ENCODE measurements at places on chromosomes 7 and 10. TPM values are rescaled to one million over a fixed set of nuclear protein-coding genes. Genes with fewer than 3 reads are reported as not detected.

DNA sequence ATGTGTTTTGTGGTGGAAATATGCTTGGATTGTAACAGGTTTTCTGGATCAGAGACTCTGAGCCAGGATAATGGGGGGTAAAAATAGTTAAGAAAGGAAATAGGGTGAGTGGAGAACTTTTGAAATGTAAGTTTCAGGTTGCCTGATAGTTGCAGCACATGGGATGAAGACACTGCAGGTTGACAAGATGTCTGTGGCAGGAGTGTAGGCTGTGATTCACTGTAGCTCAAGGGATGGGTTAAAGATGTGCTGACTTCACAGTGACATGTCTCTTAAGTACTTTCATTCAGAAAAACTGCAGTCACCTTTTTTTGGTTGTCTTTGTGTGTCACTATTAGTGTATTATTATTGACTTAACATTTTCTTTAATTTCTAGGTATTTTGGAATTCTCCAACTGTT is 63.5 kb upstream of the SLC39A12 start:
- DNase-seq, result no peak

GRCh38 chr7:108568801-108569380 is 615 bp downstream of the THAP5 start:
- DNase-seq, result no peak

GRCh38 chr7:1972744-1973143 is 260.0 kb downstream of the MAD1L1 start:
- DNase-seq, result no peak

DNA sequence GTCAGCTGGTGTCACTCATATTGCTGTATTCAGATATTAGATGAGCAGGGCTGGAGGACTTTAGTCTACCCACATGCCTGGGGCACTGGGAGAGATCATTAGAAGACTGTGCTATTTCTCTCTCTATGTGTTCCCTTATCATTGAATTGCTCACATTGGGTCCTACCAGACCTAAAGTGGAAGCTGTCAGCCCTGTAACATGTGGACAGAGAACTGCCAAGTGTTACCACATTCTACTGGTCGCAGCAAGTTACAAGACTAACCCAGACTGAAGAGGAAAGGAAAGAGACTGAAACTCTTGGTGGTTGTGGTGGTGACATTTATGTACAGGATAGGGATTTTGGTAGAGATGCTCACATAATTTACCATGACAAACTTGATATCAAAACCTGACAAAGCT is 627.1 kb upstream of the FZD8 start:
- no peak for DNase-seq

GRCh38 chr7:101186844-101187428 is 6.8 kb upstream of the NAT16 start:
- no peak for DNase-seq

GRCh38 chr10:60989400-60989876 is 45.5 kb upstream of the RHOBTB1 start:
- no peak for DNase-seq

GRCh38 chr10:60870416-60870728 is 73.6 kb downstream of the RHOBTB1 start:
- no peak for DNase-seq

- peak; percentile 93 for DNase-seq
These were observed 84.0 kb downstream of the GSAP start for GRCh38 chr7:77331938-77332695.

DNA sequence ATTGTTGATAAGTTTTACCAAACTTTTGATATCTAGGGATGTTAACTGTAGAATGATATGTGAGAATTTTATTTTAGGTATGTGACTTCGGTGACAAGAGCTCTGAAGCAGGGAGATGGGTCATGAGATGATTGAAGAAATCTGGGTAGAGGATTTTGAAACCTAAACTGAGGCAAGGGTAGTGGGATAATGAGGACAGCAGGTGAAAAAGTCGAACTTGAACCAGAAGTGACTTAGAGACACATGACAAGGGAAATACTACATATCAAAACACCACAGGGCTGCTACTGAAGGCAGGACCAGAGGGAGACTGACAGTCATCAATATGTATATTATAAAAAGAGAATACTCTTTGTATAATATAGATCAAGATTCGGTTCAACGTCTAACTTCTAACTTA is 113.2 kb downstream of the WDFY4 start:
- DNase-seq, result no peak

DNA sequence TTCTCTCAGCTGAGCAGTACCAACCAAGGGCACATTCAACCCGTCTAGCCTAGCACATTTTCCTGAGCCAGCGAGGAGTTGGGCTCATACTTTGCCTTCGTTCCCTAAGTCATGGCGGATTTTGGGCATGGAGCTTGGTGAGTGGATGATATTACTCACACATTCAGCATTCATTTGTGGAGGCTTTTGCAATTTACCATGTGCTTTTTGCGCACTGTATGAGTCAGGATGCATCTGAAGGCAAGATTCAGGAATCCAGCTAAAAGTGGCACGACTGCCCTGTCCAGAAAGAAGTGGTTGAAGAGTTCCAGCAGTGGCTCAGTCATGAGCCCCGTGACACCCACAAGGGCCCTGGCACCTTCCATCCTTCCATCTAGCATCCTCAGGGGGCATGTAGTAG is 24.2 kb upstream of the MGMT start:
- no peak for DNase-seq

SKIDA1 gene
- 0.83 TPM for total RNA-seq

PNLIPRP3 gene
- total RNA-seq, result not detected

PODXL gene
- 264 TPM for total RNA-seq

LBX1 gene
- not detected for total RNA-seq
